HFFc6 (cell line): ENCODE measurements at places on chromosomes 6 and 20. TPM values are rescaled to one million over a fixed set of nuclear protein-coding genes. Genes with fewer than 3 reads are reported as not detected.

DNA sequence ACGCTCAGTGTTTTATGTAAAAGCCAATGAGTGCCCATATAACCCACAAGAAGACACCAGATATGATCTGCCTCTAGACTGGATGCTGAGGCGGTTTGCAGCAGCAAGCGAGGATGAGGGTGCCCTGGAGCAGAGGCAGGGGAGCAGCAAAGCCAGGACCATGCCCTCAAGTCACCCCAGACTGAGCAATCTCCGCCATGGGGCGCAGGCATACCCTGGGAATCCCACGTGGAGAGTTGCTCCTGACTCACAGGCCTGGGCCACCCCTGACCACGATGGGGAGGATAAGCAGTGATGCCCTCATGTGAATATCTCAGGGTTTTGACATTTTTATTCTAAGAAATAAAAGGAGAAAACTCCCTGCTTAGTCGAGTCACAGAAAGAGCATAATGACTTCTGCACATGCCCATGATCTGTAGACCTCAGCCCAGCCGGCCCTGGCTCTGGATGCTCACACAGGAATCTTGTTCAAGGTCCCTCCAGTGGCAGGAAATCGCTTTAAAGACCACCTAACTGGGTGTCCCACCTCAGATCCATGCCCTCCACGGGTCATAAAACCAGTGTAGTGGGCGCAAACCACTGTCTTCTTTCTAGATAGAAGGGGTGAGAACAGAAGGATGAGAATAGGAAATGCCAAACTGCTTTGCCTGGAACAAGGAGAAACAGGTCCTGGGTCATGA, 138.3 kb upstream of the SNX9 start:
- no peak for DNase-seq
- no peak overlapping the region for H3K27ac ChIP-seq
- peaks cover 18% of the 10 kb centered on the region for H3K27me3 ChIP-seq
- peaks cover 8% of the 10 kb centered on the region; the same call in 1 of the 2 replicates for H3K4me1 ChIP-seq
- no peaks in the 10 kb centered on the region for H3K36me3 ChIP-seq
- no peak overlapping the region for H3K4me3 ChIP-seq

MLN gene
- not detected in 3 replicates for total RNA-seq

- no peak overlapping the region for H3K4me3 ChIP-seq
- no peak for DNase-seq
- H3K27me3 ChIP-seq = peaks cover 6% of the 10 kb centered on the region; the same call in 1 of the 2 replicates
- no peak overlapping the region for H3K27ac ChIP-seq
These were observed 110.0 kb upstream of the SSTR4 start for GRCh38 chr20:22924949-22925612.

GRCh38 chr6:21666201-21666691, 72.7 kb downstream of the SOX4 start:
- no peak overlapping the region for H3K27ac ChIP-seq
- no peak for DNase-seq
- H3K27me3 ChIP-seq = peaks cover 48% of the 10 kb centered on the region
- H3K4me3 ChIP-seq = peak overlapping the region; percentile 80

- H3K4me3 ChIP-seq = no peak overlapping the region
- peaks cover 4% of the 10 kb centered on the region for H3K27me3 ChIP-seq
- H3K4me1 ChIP-seq = peaks cover 29% of the 10 kb centered on the region
- peak overlapping the region; percentile 22; the same call in 1 of the 2 replicates for H3K27ac ChIP-seq
These were observed 587.8 kb upstream of the JAG1 start for GRCh38 chr20:11261533-11262000.

TRIM15 gene
- not detected in 3 replicates for total RNA-seq

TAGAP gene
- not detected in 3 replicates for total RNA-seq

DNA sequence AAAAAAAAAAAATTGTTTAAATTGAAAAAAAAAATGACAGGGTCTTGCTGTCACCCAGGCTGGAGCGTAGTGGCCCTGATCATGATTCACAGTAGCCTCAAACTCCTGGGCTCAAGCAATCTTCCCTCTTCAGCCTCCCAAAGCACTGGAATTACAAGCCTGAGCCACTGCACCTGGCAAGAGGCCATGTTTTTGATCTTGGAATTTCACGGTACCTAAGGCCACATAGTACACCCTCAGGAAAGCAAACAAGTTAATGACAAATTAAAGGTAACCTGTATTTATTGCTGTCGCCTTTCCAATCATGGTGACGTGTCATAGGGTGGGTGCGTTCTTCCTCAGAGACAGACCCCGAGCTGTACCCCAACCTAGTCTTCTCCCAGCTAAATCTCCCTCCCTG, 79.2 kb downstream of the LINC00237 start:
- no peak overlapping the region for H3K4me3 ChIP-seq
- no peaks in the 10 kb centered on the region for H3K4me1 ChIP-seq
- H3K36me3 ChIP-seq = no peaks in the 10 kb centered on the region
- DNase-seq = no peak
- peaks cover 2% of the 10 kb centered on the region; the same call in 1 of the 2 replicates for H3K27me3 ChIP-seq

GRCh38 chr6:11025921-11026635, 18.0 kb downstream of the ELOVL2 start:
- peaks cover 17% of the 10 kb centered on the region for H3K27me3 ChIP-seq
- H3K36me3 ChIP-seq = no peaks in the 10 kb centered on the region
- no peak overlapping the region for H3K4me3 ChIP-seq

GRCh38 chr20:33273117-33273851, 9.7 kb upstream of the BPIFB1 start:
- no peaks in the 10 kb centered on the region for H3K36me3 ChIP-seq
- H3K4me3 ChIP-seq = no peak overlapping the region
- H3K4me1 ChIP-seq = no peaks in the 10 kb centered on the region
- no peak overlapping the region for H3K27ac ChIP-seq

DNA sequence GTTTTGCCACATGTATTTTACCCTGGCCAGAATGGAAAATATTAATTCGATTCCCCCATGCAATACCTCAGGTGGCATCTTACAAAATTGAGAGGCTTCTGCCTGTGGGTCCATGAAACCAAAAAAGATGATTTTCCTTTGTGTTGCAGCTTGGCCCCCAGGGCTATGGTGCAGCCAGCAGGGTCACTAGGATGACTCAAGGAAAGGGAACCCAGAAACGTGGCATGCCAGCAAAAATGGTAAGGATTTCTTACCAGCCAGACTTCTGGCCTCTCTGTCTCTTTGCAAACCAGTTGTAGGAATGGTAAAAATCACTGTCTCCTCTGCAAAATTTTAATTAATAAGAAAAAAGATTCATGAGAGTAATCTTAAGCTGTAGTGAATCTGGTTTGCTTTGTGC, 11.6 kb upstream of the TAAR9 start:
- H3K27ac ChIP-seq = no peak overlapping the region
- DNase-seq = no peak
- H3K27me3 ChIP-seq = peaks cover 10% of the 10 kb centered on the region
- H3K36me3 ChIP-seq = no peaks in the 10 kb centered on the region
- H3K4me3 ChIP-seq = no peak overlapping the region

GRCh38 chr20:44698351-44698750, 16.8 kb upstream of the CCN5 start:
- H3K36me3 ChIP-seq = 0 out of 2 replicates have a peak, but pooled peaks cover 6% of the 10 kb centered on the region
- peaks cover 3% of the 10 kb centered on the region for H3K27me3 ChIP-seq
- no peak for DNase-seq
- peaks cover 74% of the 10 kb centered on the region for H3K4me1 ChIP-seq
- H3K27ac ChIP-seq = no peak overlapping the region; the same call in 1 of the 2 replicates

CDSN gene
- not detected in 3 replicates for total RNA-seq

OR2H1 gene
- not detected in 3 replicates for total RNA-seq

GRCh38 chr6:33433544-33434191, 13.8 kb downstream of the SYNGAP1 start:
- no peak overlapping the region for H3K4me3 ChIP-seq
- H3K4me1 ChIP-seq = peaks cover 49% of the 10 kb centered on the region
- DNase-seq = no peak
- H3K36me3 ChIP-seq = peaks cover 32% of the 10 kb centered on the region; the same call in 1 of the 2 replicates
- no peaks in the 10 kb centered on the region; the same call in 1 of the 2 replicates for H3K27me3 ChIP-seq

- no peak overlapping the region for H3K4me3 ChIP-seq
- no peak for DNase-seq
- peaks cover 8% of the 10 kb centered on the region; the same call in 1 of the 2 replicates for H3K4me1 ChIP-seq
- no peak overlapping the region for H3K27ac ChIP-seq
These were observed 11.2 kb downstream of the PPP1R14C start for GRCh38 chr6:150153905-150154492.

DNA sequence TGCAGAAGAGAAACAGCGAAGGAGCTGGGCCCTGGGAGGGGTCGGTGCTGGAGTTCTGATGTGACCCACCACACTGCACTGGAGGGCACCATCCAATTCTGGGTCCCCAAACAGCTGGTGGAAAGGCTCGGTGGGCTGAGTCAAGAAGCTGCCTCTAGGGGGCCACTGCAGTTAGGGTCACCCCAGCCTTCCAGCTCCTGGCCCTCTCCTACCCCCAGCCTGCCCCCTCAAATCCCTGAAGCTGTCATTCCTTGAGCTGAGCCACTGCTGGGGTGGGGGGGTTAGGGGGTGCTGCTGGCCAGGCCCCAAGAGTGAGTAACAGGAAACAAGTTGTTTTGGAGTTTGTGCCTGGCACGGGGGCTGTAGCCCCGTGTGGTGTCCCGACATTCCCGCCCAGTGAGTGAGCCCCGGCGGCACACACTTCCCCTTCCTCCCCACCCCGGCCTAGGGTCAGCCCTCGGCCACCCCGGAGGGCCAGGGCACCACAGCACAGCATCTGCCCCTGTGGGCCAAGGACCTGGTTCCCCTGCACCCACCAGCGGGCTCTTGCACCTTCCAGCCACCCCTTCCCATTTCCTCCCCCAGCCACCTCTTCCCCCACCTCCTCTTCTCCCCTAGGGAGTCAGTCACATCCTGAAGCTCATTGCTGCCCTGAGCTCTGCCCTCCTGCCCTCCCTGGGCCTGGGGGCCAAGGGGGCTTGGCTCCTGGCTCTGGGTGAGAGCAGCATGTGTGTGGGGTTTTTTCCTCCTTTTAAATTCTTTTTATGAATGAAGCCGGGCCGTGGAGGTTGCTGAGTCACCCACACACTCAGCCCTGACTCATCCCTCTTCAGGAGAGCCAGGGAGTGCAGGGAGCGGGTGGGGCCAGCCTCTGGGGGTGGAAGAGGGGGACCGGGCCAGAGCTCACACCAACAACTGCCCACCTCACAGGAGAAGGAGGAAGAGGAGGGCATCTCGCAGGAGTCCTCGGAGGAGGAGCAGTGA, 4.6 kb downstream of the SMIM29 start:
- H3K36me3 ChIP-seq = peaks cover 35% of the 10 kb centered on the region; the same call in 1 of the 2 replicates
- peak overlapping the region; percentile 78 for H3K4me3 ChIP-seq
- peak overlapping the region; percentile 98 for H3K27ac ChIP-seq

GRCh38 chr6:73636048-73636447, 17.7 kb downstream of the SLC17A5 start:
- peaks cover 33% of the 10 kb centered on the region for H3K4me1 ChIP-seq
- no peak overlapping the region for H3K4me3 ChIP-seq
- H3K27ac ChIP-seq = no peak overlapping the region
- no peak for DNase-seq

GRCh38 chr6:129490521-129491255, 219.3 kb downstream of the ARHGAP18 start:
- peak overlapping the region; percentile 100 for H3K27ac ChIP-seq

PREX1 gene
- 1.4 and 2.6 TPM in 2 replicates for total RNA-seq

GRCh38 chr20:12786276-12786675, 222.5 kb upstream of the SPTLC3 start:
- peaks cover 4% of the 10 kb centered on the region; the same call in 1 of the 2 replicates for H3K36me3 ChIP-seq
- no peak overlapping the region for H3K4me3 ChIP-seq
- H3K4me1 ChIP-seq = no peaks in the 10 kb centered on the region
- no peak overlapping the region for H3K27ac ChIP-seq
- no peak for DNase-seq
- no peaks in the 10 kb centered on the region for H3K27me3 ChIP-seq

GRCh38 chr6:11011787-11012234, 32.3 kb downstream of the ELOVL2 start:
- no peak overlapping the region for H3K27ac ChIP-seq
- no peak overlapping the region for H3K4me3 ChIP-seq
- H3K4me1 ChIP-seq = peaks cover 24% of the 10 kb centered on the region

GRCh38 chr6:54040545-54040944, 70.7 kb upstream of the MLIP start:
- DNase-seq = no peak
- H3K4me3 ChIP-seq = no peak overlapping the region
- no peaks in the 10 kb centered on the region; the same call in 1 of the 2 replicates for H3K27me3 ChIP-seq
- H3K36me3 ChIP-seq = no peaks in the 10 kb centered on the region
- no peak overlapping the region for H3K27ac ChIP-seq
- no peaks in the 10 kb centered on the region for H3K4me1 ChIP-seq

GRCh38 chr6:110714143-110714542, 101.1 kb downstream of the CDK19 start:
- no peak for DNase-seq
- H3K27ac ChIP-seq = no peak overlapping the region
- no peaks in the 10 kb centered on the region for H3K27me3 ChIP-seq
- H3K4me1 ChIP-seq = peaks cover 12% of the 10 kb centered on the region
- H3K36me3 ChIP-seq = 0 out of 2 replicates have a peak, but pooled peaks cover 4% of the 10 kb centered on the region
- H3K4me3 ChIP-seq = no peak overlapping the region

- H3K27ac ChIP-seq = no peak overlapping the region
- no peaks in the 10 kb centered on the region for H3K4me1 ChIP-seq
These were observed 253.4 kb downstream of the EPHA7 start for GRCh38 chr6:93165850-93166430.

DNA sequence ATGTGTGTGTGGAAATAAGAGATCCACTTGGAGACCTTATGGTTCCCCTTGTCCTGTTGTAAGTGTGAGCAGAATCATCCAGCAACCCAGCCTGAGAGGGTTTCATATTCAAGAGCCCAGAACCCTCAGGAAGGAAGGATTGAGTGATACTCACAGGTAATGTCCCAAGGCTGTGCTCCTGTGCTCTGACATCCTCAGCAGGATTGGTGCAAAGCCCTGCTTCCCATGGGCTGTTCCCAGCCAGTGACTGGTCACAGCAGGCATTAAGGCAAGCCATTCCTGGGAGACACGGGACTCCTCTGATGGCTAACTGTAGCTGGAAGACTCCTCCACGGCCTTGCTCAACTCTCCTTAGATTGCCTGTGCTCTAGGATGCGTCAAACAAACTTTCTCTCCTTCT, 33.8 kb upstream of the HLA-G start:
- H3K4me1 ChIP-seq = peaks cover 40% of the 10 kb centered on the region
- H3K27ac ChIP-seq = no peak overlapping the region
- DNase-seq = no peak
- H3K27me3 ChIP-seq = peaks cover 18% of the 10 kb centered on the region
- no peak overlapping the region for H3K4me3 ChIP-seq

- peaks cover 13% of the 10 kb centered on the region; the same call in 1 of the 2 replicates for H3K4me1 ChIP-seq
- peaks cover 3% of the 10 kb centered on the region for H3K27me3 ChIP-seq
- H3K36me3 ChIP-seq = no peaks in the 10 kb centered on the region
- no peak overlapping the region for H3K4me3 ChIP-seq
- no peak overlapping the region for H3K27ac ChIP-seq
These were observed 35.0 kb upstream of the PNRC1 start for GRCh38 chr6:89045576-89045975.
